AG09319 (cell line): ENCODE measurements at places on chromosomes 4 and X.

GRCh38 chrX:123330229-123330942 lies 146.3 kb downstream of the GRIA3 start:
- DNase-seq: no peak

GRCh38 chr4:174420316-174420715 lies 102.0 kb downstream of the HPGD start:
- no peak for DNase-seq

GRCh38 chrX:1239681-1240142 lies 27.3 kb upstream of the CRLF2 start:
- DNase-seq: no peak

- DNase-seq: no peak
These were observed 34.9 kb upstream of the SLC25A4 start for GRCh38 chr4:185108185-185108584.

DNA sequence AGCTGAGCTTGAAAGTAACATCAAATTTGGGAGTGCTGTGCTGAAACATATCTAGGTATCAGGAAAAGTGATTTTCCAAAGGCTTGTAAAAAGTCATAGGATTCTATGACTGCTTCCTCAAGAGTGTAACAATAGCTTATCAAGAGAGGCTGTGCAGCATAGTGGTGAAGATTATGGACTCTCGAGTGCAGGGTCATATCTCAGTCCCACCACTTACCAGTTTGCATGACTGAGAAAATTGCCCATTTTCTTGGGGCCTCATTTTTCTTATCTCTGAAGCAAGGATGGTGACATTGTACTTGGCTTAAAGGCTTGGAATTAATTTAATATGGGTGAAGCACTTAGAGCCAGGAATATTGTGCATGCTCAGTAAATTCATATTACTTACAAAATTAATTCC lies 57.2 kb downstream of the AFF1 start:
- DNase-seq: no peak

DNA sequence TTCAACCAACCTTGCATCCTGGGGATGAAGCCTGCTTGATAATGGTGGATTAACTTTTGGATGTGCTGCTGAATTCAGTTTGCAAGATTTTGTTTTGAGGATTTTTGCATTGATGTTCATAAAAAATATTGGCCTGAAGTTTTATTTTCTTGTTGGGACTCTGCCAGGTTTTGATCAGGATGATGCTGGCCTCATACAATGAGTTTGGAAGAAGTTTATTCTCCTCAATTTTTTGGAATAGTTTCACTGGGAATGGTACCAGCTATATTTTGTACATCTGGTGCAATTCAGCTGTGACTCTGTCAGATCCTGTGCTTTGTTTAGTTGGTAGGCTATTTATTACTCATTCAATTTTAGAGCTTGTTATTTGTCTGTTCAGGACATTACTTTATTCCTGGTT lies 340.3 kb upstream of the TRAM1L1 start:
- no peak for DNase-seq

DNA sequence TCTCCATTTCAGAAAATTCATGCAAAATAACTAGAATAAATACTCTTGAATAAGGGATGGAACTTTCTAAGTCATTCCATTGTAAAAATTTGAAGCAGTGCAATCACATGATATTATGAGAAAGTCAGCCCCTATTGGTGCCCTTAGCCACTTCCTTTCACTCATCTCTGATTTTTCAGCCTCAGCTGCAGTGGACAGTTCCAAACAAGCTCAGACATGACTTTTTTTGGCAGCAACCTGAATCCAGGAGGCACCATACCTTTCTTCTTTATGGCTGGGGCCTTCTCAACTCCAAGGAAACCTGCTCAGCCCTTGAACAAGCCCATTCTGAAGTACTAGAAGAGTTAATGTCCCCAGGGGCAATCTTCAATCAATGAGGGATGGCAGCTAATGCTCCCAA lies 40.5 kb downstream of the MAPK10 start:
- DNase-seq: no peak

- DNase-seq: no peak
These were observed 646.9 kb downstream of the STPG2 start for GRCh38 chr4:97496298-97496873.
